Stimulated activated CD8-positive, alpha-beta memory T cell treated with anti-CD3 and anti-CD28 coated beads, Interleukin-15, amount 100 ng/mL, for 24 hours (primary cell): ENCODE measurements at places on chromosomes 1 and 21.
A peak's percentile ranks its signal among the peaks of the same experiment; 100 is the strongest.

DNA sequence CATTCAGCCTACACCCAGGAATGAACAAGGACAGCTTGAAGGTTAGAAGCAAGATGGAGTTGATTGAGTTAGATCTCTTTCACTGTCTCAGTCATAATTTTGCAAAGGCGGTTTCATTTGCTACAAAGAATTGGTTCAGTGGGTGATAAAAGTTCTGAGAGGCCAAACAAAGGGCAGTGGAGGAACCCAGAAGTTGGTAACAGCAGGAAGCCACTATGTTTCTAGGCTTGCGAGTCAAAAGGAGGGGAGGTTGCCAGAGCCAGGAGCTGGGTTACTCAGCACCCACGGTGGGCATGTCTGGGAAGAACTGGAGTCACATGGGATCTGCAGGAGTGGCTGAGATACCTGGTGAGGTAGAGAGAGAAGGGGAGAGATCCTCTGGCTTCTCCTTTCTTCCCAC is 64.2 kb upstream of the MRPS6 start:
- DNase-seq, result no peak

DNA sequence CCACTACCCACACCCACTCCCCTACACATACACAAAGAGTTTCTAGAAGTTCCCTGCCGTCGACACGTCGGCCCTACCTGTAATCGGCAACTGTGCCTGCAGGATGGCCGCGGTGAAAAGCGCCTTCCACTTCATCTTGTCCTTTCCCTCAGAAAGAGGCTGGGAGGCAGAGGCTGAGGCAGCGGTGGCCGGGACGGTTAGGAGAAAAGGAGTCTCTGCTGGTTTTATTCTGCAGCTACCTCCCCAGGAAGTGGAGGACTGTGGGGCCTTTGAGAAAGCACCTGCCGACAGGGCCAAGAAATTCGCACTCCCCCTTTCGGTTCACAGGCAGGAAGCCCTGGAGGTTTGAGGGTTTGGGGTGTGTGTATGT is at the start of gene CD247:
CD247 (minus strand) TSS at position 199 of the 370 bp plus-strand sequence; CDS start at position 135, 64 bp downstream.
- peak; percentile 27 for DNase-seq

DNA sequence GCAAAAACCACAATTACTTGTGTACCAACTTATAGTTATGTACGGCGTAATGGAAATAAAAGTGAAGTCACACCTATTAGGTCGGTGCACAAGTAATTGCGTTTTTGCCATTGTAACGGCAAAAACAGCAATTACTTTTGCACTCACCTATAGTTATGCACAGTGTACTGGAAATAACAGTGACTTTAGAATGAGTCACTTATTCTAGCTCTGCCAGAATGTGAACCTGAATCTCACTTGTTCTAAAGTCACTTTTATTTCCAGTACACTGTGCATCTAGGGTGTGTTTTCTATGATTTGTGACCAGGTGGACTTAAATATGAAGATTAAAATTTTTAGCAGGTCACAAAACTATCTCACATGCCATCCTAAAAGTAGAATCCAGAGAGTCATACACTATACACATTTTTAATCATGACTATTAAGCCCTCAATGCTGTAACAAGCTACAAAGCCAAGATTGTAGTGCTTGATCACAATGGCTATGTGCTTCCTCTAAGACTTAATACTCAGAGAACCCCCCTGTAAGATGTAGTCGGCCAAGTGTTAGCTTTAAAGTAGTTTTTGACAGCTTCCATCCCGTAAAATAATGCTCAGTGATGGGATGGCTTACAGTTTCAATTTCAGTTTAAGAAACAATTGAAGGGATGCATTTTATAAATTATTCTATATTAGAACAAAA is 218.8 kb downstream of the NEGR1 start:
- DNase-seq, result no peak

DNA sequence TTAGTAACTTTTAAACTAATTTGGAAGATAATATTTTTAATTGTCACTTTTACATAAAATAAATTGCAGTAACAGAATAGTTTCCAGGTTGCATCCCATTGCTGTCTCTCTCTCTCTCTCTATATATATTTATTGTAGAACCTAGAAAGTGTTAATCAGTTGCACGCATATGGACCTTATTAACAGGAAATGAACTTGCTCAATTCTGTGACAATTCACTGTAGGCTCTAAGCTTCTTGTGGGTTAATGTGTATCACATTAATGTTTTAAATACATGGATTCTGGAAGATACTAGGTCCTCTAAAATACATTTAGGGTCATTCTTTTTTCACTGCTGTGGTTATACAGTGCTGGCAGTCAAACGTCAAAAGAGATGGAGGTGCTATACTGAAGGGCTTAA is 33.1 kb downstream of the LRRC71 start:
- no peak for DNase-seq

GRCh38 chr1:94037392-94038229 is 83.3 kb downstream of the ABCA4 start:
- no peak for DNase-seq

DNA sequence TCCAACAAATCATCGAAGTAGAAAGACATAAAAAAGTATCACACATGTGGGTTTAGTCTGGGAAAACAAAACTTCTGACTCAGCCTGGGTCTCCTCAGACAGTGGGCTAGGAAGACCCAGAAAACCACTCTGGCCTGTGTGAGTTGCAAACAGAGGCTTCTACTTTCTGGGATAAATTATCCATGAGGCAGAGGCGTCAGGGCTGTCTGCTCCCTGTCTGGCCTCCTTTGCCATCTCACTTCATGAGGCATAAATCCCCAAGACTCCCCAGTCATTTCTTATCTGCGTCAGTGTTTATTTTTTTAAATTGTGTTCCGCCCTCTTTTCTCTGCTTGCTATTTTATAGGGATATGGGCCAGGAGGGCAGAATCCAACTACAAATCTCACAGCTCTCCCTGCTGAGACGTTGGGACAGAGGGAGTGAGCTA is 80.6 kb upstream of the TRABD2B start:
- no peak for DNase-seq

GRCh38 chr1:160657250-160657781 is 10.5 kb upstream of the SLAMF1 start:
- DNase-seq, result no peak

GRCh38 chr1:39777306-39777705 is 6.2 kb upstream of the OXCT2 start:
- DNase-seq, result no peak

DNA sequence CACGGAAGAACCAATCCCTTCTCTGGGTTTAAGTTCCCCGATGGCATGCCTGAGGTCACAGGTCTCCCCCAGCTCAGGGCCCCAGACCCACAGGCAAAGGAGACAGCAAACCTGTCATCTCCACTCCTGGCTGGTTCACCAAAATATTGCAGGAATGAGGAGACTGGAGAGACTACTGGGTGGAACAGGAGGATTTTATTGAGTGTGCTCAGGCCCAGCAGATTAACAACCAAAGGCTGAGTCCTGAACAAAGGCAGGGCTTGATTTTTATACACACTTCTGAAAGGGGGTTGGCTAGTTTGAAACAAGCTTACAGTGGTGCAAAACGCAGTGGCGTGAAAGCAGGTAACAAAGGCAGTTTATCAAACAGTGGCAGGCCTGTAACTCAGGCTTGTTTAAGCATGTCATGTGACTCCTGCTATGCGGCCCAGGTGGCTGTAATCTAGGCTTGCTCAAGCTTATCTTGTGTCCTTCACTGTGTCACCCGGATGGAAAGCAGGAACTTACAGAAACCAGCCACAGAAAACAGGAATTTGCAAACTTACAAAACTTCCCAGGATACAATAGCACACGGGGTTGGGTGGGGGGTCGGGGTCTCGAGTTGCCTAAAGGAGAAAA is 27.4 kb upstream of the KCNJ15 start:
- no peak for DNase-seq

DNA sequence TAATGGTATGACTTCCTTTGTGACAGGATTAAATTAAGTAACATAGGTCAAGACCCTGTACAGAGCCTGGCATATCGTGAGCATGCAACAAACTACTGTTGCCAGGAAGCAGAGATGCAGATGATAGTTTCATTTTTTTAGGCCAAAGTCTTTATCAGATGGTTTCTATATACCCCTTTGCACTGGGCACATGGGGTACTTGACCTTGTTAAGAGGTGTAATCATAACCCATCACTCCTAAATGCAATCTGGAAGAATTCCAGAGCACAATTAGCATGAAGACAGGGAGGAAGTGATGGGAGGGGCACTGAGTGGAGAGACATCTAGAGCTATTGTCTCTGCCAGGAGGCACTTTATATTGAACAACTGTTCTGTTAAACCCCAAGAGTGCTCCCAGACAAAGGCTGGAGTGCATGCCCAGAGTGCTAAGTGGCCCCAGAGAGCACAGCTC is 22.1 kb downstream of the ZBTB17 start:
- DNase-seq, result no peak

- DNase-seq, result no peak
Measured at GRCh38 chr21:45578176-45578801, 36.0 kb upstream of the SLC19A1 start.

GRCh38 chr1:117620440-117620839 is 14.6 kb downstream of the TENT5C start:
- no peak for DNase-seq

DNA sequence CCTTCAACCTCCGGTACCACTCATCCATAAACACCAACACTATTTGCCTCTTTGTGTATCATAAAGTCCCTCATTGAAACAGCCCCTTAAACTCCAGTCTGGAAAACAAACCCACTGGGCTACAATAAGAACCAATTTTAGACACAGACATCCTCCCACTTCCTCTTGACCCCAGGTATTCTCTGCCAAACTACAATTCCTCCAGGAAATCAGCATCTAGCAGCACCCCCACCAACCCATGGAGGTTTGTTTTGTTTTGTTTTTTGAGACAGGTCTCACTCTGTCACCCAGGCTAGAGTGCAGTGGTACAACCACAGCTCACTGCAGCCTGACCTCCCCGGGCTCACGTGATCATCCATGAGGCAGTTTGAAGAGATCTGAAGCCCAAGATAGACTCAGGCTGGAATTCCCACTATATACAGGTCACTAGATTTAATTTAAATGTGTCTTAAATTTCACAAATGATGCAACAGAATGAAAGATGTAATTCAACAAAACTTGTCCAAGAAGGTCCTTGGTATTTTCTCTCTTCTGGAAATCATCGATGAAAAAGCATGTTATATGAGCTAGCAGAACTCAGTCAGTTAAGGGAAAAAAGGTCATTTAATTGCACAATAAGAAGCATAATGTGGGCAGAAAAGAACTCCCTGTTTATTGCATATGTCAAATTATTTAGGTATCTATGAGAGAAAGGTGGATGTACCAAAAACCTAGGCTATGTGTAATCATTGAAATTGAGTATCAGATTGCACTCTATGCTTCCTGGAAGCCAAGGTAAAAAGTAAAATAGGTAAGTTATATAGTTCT is 30.3 kb downstream of the TCP10L start:
- DNase-seq, result no peak

DNA sequence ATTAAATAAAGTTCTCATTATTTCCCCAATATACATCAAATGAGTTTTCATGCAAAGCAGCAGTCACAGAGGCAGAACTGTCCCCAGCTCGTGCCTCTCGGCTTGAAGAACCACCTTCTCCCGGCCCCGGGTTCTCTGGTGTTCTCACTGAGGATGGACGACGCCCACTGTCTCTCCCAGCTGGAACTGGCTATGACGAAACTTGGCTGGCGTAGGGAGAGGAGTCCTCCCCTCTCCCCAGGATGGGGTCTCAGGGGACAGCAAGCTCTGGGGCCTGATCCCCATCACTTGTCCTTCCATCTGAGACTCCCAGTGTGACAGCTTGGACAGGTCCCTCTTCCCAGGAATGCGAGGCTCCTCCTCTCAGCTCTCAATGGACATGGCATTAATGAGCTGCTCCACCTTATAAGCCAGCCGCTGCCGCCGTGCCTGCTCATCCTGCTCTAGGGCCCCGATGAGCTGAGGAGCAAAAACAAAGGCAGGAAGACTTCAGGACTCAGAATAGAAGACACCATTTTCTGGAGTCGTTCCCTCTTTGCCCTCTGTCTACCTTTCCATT is 116.0 kb upstream of the CD34 start:
- no peak for DNase-seq

DNA sequence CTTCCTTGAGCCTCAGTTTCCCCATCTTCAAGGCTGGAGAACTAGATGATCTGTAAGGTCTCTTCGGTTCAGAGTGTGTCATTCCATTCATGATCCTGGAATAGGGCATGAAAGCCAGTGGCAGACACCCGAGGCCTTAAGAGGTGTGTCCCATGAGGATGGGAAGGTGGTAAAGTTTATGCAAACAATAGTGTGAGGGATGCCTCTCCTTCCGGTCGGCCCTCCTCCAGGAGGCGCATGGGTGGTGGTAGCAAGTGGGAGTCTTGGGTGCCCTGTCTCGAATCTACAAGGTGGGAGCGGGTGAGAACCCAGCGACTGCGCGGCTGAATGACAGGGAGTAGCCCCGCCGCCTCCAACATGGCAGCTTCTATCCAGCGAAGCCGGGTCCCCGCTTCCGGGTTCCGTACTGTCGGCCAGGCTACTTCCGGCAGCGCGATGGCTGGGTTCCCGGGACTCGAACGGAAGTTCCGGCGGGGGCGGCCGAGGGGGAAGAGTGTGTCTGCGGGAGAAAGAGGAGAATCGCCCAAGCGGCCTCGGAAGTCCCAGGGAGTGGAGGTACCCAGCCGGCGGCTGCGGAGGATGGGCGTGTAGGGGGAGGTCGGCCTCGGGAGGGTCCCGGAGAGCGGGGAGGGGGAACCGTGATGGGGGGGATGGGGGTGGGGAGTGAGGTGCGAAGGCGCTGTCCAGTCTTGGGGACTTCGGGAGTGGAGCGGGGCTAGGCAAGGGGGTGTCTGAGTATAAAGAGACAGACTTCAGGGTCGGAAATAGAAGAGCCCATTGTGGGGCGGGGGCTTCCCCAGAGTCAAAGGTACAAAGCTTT is at the start of gene LYPLA2:
LYPLA2 (plus strand) TSS at position 450 of the 820 bp plus-strand sequence. CDS start 1,538 bp downstream, outside the sequence.
- peak; percentile 71 for DNase-seq

- DNase-seq, result no peak
Measured at GRCh38 chr1:13643017-13643416, 57.0 kb upstream of the PRDM2 start.

GRCh38 chr1:98761219-98761865 is 99.8 kb downstream of the SNX7 start:
- no peak for DNase-seq

DNA sequence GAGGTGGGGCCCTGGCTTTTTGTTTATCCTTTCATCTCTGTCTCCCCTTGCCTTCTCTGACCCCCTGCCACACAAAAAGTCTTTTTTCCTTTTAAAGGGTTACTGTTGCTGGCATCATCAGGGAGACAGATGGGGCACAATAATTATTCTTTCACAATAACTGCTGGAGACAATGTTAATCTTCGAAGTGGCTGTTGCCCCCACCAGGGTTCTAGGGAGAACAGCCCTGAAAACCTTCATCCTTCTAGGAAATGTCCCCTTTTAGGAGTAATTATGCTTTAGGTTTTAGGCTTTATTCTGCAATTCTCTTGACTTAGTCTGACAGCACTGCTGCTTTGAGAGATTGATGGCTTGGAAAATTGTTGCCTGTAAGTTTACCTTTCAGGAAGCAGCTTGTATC is 150.0 kb downstream of the NOS1AP start:
- DNase-seq, result no peak

DNA sequence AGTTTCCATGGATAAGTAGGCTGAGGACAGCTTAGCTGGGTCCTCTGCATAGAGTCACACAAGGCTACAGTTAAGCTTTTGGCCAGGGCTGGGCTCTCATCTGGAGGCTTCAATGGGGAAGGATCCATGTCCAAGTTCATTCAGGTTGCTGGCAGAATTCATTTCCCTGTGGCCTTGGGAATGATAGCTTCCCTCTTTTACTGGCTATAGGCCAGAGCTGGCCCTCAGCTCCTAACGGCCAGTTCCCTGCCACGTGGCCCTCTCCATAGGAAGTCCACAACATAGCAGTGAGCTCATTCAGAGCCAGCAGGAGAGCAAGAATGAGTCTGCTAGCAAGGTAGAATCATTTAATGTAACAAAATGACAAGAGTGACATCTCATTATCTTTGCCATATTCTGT is 15.1 kb upstream of the PODN start:
- no peak for DNase-seq

- no peak for DNase-seq
Measured at GRCh38 chr1:232937741-232938375, 12.6 kb upstream of the NTPCR start.
